ENCODE measurements at places on chromosomes 2 and 18.

DNA sequence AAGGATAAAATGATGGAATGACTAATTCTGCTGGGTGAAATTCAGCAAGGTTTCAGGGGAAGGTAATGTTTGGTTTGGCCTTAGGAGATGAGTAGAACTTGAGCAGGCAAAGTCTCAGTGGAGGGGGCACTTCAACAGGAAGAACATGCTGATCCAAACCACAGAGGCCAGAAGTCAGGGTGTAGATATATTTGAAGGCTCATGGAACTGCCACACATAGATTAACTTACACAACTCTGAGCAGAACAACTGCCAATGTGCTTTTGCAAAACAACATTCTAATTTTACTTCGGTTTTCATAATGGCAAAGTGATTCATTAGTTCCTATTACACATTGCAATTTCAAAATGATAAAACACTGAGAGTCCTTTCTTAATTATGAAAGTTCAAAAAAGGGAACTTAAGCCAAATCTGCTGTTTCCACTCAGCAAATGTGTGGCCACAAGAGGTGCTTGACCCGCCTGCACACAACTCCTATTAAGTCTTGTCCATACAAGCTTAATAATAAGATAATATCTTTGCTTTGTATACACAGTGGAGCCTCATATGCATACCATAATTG, 284.8 kb downstream of the MREG start:
- DNase-seq: peak; percentile 98

DNA sequence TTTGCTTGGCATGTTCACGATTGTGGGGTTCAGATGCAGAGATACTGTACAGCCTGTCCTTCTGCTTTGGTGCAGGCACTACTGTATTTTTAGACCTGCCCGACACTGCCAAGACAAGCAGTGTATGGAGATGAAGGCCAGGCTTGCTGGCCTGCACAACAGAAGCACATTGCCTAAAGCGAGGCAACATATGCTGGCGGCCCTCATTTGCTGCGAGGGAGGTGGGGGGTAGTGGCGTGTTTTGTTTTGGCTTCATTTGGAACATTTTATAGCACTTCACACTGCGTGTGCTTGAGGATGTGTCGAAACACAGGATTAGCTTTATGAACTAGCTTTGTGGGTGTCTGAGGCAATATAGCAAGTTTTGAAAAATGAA, 27.0 kb downstream of the TMEM182 start:
- no peak for DNase-seq

GRCh38 chr2:50879457-50879856, 152.5 kb downstream of the NRXN1 start:
- DNase-seq: no peak

DNA sequence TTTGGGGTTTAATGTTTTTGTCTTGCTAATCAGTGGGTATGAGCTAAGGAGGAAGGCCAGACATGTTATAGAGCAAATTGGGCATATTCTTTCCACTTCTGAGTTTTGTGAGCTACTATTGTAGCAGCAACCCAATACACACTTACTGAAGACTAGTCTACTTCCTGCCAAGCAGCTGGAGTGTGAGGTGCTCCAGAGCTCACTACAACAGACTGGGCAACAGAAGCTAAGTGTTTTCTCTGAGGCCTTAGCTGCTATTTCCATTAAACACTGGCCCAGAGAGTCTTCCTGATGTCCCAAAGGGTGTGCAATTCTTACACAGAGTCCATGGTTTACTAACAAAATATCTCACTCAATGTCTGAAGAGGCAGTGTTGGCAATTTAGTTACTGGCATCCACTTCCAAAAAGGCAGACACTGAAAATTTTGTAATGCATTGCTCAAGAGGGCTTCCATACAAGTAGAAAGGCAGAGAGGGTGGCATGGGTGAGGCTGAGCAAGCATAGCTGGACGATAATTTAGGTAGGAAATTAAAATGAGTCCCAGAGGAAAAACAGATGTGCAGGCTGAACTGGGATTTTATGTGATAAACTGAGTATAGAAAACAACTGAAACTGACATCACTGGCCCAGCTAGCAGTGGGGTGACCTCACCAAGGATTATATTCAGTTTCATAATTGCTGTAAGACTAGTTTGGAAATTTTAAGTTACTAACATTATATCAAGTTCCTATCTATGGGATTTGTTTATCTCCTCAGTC, 68.6 kb downstream of the ZC3H6 start:
- peak; percentile 51 for DNase-seq

GRCh38 chr2:124626993-124627392, 601.9 kb downstream of the CNTNAP5 start:
- no peak for DNase-seq

DNA sequence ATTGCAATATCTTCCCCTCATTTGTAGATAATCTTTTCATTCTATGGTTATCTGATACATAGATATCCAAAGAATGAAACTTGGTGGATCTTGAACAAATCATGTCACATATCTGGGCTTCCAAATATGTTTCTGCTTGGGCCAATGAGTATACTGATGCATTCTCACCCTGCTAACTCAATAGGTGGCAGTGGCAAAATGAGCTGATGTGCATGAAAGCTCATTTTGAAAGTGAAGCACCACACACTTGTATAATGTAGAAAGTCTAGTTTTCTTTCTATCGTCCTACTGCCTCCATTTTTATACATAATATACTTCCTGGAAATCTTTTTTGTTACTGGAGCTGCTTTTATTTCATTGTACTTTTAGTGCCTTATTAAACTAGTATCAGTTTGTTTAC, 208.2 kb downstream of the PRKCE start:
- DNase-seq: no peak

DNA sequence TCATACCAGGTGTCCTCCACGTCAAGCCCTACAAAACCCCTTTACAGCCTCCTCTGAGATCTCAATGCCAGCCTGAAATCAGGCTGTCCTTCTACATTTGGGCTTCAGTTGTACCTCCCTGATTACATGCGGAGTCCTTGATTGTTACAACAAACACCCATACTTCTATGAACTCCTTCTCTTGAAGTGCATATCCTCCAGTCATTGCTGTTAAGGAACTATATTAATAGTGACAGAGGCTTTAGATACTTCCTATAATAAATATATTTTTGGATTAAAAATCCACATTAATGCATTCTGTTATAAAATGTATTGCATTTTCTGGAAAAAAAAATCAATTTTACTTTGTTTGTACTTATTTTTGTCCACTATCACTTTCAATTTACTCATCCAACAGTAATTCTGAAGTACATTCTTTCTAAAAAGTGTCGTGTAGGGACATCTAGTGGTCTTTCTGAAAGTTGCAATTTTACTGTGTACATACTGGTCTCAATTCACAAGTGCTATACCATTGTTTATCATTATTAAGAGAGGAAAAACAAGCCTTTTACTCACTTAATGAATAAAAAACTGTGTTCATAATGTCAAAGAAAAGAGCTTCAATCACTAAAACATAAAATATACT, 316.4 kb downstream of the DSEL start:
- DNase-seq: peak; percentile 21

- DNase-seq: no peak
Observed at GRCh38 chr2:136235546-136235945, 117.6 kb upstream of the CXCR4 start.

- DNase-seq: no peak
Observed at GRCh38 chr2:111708476-111709180, 175.4 kb downstream of the ANAPC1 start.

DNA sequence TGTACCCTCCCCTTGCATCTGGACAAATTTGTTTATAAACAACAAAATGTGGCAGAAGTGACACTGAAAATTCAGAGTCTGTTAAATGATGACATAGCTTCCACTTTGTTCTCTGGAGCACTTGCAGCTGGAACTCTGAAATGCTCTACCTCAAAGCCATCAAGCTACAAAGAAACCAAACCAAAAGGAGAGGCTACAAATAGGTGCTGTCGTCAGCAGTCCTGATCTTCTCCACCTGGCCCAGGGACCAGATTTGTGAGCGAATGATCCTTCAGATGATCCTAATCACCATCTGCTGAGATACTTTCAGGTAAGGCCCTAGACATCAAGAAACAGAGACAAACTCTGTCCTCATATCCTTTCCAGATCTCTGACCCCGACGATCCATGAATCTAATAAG, 27.9 kb upstream of the PAIP2B start:
- DNase-seq: no peak

DNA sequence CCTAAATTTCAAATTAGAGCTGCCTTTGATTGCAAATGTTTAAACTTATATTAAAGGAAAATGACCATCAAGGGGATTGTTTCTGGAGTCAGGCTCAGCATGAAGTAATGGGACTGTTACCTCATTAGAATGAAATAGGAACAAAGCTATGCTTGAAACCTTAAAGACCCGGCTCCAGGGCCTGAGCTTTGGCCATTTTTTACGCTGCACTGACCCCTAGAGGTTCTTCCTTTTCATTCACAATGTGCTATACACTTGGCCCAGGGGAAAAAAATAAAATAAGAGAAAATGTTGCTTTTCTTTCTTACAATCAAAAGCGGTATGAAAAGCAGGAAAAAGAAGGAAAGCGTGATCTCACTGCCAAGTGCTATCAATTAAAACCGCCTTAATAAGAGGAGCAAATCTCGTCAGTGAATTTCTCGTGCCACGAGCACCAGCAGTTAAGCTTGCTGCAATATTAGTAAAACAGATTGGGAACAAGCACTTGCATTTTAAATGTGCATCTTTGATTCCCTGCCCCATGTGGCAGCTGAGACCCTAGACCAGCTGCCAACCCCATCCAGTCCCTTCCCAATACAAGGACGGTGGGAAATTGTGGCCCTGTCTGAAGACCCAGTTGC, 96.6 kb downstream of the MBD2 start:
- DNase-seq: no peak
